Glutamatergic neuron (in vitro differentiated cells): ENCODE measurements at places on chromosomes 3 and 15.
A peak's percentile ranks its signal among the peaks of the same experiment; 100 is the strongest.

- DNase-seq: no peak
Measured at GRCh38 chr3:146640955-146641867, 36.1 kb upstream of the PLSCR5 start.

DNA sequence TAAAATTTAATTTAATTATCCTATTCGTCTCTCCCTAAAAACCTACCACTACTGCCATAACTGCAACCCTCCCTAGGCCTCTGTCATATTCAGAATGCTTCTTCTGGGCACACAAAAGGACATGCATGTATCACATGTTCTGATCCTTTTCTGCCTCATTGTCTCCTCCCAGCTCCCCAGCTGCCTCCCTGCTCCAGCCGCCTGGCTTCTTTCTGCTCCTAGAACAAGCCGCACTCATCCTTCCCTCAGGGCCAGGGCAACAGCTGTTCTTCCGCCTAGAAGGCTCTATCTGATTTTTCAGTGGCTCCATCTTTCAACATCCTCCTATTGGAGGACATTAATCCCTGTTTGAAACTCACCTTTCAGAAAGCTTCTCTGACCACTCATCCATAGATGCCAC is 38.6 kb downstream of the TMED3 start:
- DNase-seq: peak; percentile 62

DNA sequence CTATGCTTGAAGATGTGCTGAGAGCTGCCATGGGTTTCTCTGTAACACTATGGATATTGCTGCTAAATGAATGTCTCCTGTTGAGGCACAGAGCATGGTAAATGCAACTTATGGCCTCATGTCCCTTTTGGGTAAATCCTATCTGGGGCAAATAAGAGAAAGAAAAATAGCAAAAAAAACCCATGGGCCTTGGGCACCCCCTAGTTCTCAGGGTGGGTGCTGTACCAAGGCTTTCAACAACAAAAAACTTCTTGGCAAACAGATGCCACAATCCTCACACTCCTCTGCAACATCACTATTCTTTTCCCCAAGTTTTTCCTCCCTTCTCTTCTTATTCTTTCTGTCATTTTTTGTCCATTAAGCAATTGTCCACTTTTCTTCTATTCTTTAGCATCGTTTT is 340.1 kb upstream of the ROBO2 start:
- no peak for DNase-seq

DNA sequence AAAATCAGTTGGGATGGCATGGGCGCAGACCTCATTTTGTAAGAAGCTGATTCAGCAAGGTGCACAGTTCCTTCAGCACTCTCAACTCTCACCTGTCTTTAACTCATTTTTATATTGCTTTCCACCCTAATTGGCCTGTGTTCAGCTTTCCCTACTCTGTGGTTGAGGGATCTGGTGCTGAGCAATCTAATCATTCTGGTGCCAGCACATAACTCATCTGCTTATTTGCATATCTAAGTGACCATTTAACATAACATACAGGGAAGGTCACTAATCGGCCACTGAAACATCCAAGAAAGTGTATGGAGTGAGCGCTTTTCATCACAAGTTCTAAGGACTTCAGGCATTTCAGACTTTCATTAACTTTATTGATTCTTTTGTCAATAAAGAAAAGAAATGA is 303.4 kb upstream of the ROPN1 start:
- DNase-seq: no peak

GRCh38 chr3:111539351-111540331 is 2.4 kb upstream of the CD96 start:
- peak; percentile 81 for DNase-seq

- no peak for DNase-seq
Measured at GRCh38 chr15:79994615-79995014, 23.6 kb upstream of the BCL2A1 start.

- no peak for DNase-seq
Measured at GRCh38 chr3:10666621-10667020, 149.4 kb upstream of the SLC6A11 start.

DNA sequence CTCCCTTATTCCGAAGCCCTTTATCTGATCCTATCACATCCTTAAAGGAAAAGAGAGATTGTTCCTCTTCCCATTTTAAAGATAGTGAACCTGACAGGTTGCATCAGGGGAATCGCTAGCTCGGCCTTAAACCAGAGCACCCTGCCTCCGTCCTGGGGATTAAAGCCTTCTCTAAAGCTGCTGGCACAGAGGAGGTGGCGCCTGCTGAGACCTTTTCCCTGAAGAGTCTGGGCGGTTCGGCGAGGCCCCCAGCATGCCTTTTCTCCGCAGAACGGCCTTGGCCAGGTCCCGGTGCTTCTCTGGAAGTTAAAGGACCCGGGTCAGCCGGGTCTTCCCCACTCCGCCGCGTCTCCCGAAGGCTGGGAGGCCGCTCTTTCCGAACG is 593 bp downstream of the FAM219B start:
- DNase-seq: peak; percentile 50
